Stimulated activated CD4-positive, alpha-beta T cell treated with anti-CD3 and anti-CD28 coated beads, Interleukin-12 subunit alpha, Interleukin-12 subunit beta, amount 100 ng/mL, for 24 hours (primary cell): ENCODE measurements at places on chromosomes 6 and 20.

- DNase-seq, result no peak
Observed at GRCh38 chr20:20754714-20755113, 42.3 kb upstream of the RALGAPA2 start.

- DNase-seq, result peak; percentile 34
Observed at GRCh38 chr6:30013291-30013922, 47.7 kb upstream of the POLR1H start.

- DNase-seq, result peak; percentile 90
Observed at GRCh38 chr6:41735427-41736185, at the start of gene TFEB. Gene TFEB, minus strand, starts transcription at chr6:41735608. Its CDS starts 44,395 bp downstream, at chr6:41691213.

GRCh38 chr20:50670126-50670862 is 21.0 kb downstream of the RIPOR3 start:
- DNase-seq, result no peak

GRCh38 chr6:31836047-31836473 is 8.5 kb downstream of the HSPA1B start:
- DNase-seq, result no peak

GRCh38 chr20:57738053-57738452 is 28.2 kb upstream of the PMEPA1 start:
- no peak for DNase-seq

DNA sequence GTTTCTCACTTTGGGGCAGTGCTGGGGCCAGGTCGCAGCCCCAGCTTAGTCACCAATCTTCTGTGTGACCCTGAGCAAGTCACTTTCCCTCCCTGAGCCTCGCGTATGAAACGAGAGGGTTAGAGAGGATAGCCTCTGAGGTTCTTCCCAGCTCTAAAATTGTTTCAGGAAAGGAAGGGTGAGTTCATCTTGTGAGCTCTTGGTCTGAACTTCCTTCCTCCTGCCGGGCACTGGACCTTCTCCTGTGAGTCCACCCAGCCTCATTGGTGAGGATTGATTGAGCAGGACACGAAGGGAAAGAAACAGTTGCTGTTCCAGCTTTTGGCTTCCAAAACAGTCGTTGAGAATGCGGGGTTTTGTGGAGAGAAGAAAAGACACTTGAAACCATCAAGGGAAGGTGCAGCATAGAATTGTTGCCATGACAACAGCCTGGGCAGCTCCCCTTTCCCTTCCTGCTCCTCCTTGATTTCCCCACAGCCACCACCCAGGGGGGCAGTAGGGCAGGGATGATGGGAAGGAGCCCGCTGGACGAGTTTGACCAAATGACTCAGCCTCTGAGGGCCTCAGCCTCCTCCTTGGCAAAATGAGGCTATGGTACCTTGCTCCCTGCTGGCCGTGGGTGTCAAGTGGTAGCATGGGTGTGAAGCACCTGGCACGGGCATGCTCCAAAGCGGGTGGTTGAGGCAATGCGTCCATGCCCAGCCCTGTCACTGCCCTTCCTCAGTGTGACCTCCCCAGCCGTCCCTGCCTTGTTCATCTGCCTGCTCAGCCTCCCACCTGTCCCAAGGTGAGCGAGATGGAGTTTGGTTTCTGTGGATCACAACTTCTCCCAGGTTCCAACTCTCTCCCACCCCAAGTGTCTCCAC is 107.8 kb downstream of the CDC5L start:
- DNase-seq, result no peak

- DNase-seq, result no peak
Observed at GRCh38 chr20:62752181-62752670, 43.6 kb downstream of the NTSR1 start.

DNA sequence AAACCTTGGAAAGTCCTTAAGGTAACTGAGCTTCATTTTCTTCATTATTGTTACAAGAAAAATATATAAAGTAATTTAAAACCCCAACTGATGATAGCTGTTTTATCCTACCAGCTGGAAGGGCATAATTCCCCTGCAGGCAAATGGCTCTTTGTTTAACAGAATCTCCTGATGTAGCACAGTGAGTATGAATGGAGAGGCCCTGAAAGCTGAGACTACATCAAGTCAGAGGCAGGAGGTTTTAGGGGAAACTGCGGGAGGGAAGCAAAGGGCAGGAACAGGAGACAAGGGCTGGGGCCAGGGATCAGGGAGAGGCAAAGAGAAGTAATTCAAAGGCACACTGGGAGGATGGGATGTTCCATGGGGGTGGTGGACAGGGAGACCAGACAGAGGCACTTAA is 119.0 kb upstream of the LRFN2 start:
- DNase-seq, result no peak

- no peak for DNase-seq
Observed at GRCh38 chr20:51428401-51429143, 113.9 kb downstream of the NFATC2 start.

- no peak for DNase-seq
Observed at GRCh38 chr6:13653296-13653695, 38.2 kb downstream of the NOL7 start.

- DNase-seq, result no peak
Observed at GRCh38 chr6:34745277-34746103, 11.8 kb upstream of the SNRPC start.

DNA sequence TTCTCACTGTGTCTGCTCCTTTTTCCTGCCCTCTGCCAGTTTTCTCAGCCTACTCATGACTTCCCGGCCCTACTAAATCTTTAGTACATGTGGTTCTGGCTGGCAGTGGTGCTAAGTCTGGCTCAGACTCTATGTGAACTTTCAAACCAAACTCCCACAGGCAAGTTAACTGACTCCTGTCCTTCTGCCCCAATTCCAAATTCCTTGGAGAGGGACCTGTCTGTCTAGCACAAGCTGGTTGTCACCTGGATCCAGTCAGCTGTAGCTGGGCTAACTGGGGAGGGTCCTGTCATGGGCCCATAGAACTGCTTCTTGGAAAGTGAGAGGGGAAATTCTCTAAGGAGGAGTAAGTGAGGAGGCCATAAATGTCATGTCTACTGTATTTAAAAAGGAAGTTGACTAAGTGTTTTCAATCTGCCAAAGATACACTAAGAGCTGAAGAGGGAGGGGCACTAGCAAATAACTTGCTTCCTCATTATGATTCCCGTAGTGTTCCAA is 240.1 kb downstream of the KCNQ5 start:
- DNase-seq, result no peak

DNA sequence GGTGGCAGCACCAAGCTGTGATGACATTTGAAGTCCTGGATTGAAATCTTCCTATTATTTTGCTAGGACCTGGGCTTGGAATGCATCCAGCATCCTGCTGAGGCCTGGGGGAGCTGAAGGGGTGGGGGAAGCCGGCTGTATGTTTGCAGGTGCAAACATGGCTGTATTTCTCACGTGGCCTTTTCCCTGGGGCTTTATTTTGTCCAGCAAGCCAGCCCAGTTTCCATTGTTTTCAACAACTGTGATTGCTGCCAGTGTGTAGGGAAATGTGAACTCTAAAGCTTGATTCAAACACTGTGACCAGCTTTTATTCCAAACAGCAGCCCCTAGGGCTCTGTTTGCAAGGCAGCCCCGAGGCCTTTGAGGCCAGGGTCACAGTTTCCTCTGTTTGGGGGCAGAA is 683.0 kb downstream of the DHX35 start:
- DNase-seq, result no peak

- no peak for DNase-seq
Observed at GRCh38 chr6:167046861-167047495, 47.8 kb downstream of the CEP43 start.

DNA sequence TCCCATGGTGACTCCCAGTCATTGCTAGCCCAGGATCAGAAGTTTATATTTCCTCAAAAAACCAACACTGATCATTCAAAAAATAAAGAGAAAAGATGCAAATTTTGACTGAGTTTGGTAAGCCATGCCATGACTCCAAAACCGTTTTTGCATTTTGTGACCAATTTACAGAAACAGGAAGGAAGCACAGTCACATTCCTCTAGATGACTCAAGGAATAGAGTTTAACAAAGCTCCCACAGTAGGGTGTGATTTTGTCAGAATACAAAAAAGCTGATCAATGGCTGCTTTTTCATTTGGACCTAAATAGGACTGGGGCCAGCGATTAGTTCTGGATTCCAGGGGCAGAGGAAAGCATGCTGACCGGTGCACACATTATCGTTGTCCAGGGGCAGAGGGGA is 179.4 kb upstream of the AFDN start:
- no peak for DNase-seq

DNA sequence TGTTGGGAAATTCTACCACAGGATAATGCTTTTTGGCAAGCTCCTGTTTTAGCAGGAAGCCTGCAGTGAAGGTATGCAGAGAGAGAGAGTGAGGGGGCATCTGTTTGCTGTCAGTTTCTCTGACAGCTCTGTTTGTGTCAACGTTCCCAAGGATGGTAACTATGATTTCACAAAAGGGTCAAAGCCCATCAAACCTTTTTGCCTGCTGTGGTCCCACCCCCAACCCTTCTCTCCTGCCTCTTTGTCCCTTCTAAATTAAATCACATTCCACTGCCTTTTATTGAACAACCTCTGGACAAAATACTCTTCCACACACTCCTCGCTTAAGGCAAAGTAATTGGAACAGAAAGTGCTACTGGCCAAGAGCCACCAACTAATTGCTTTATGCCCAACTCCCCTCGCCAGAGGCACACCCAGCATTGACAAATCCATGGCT is 128.3 kb downstream of the TSHZ2 start:
- no peak for DNase-seq
